NCI-H82 (cell line): ENCODE measurements at places on chromosomes 1 and 21.

- peak; percentile 21 for DNase-seq
Observed at GRCh38 chr1:228118040-228118439, 8.9 kb upstream of the MRPL55 start.

GRCh38 chr1:198171667-198172540, 15.1 kb downstream of the NEK7 start:
- DNase-seq: no peak

- DNase-seq: peak; percentile 26
Observed at GRCh38 chr1:178344513-178345091, 152.2 kb downstream of the CLEC20A start.

DNA sequence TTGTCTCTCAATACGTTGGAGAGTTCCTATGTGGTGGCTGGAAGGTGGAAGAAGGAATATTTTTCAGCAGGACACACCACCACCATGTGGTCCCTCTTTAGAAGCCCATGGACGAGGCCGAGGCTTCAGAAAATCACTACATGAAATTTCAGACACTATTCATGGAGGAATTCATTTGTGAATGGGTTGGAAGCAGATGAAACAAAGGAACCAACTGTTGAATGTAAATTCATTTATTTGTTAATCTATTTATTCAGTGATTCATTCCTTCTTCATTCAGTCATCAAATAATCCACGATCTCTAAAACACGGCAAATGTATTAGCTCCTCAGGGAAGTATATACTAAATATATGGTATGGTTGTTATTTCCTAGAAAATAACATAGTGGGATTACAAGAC, 12.2 kb downstream of the SLC35F3 start:
- no peak for DNase-seq

GRCh38 chr1:219797009-219797408, 131.3 kb downstream of the SLC30A10 start:
- no peak for DNase-seq

DNA sequence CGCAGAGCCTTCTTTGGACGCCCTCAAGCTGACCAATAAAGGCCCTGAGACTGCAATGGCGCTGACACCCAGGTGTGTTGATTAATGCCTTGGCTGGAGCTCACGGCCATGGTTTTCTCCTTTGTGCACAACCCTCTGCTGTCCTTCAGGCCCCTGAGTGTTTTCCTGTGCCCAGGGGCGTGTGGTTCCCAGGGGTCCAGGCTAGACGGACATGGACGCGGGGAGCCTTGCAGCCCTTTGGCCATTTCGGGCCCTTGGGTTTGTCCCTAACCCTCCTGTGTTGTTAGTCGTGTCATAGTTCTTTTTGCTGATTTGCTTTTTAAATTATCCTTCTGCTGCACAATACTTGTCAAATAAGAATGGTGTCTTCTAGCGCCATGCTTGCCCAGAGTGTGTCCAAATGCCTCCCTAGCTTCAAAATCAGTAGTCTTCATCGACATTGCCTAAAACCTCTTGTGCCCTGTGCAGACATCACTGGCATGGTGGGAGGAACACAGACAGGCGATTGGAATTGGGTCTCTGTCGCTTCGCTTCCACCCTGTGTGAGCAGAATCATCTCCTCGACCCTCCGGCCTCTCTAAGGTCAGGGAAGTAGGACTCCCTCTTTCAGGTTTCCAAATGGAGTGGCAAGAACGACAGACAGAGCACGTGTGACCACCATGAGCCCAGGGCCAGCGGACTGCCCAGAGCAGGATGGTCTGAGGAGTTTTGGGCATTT, 1.9 kb downstream of the KRTAP10-4 start:
- DNase-seq: no peak

GRCh38 chr1:247962911-247963588, 2.0 kb upstream of the OR2AK2 start:
- no peak for DNase-seq

DNA sequence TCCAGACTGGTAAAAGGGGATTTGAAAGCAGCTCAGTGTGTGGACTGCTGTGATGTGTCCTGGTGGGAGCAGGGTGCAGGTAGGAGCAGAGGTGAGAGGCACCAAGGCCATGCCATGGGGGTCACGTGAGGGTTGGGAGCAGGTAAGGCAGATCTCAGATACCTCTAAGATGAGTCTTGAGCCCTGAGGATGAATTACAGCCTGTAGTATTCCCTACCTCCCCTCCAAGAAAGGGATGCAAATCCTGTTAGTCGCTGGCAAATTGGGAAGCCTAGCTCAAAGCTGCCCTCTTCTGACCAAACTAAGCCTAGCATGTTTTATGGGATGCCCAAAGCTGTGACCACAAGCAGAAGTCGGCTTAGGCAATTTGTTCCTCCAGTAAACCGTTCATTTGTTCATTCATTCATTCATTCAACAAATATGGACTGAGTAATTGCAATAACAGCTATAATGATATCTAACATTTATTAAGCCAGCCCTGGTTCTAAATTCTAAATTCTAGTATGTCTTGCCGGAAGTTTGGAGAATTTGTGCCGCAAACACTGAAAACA, 3.9 kb upstream of the NUAK2 start:
- peak; percentile 95 for DNase-seq

GRCh38 chr1:88658419-88658818, 25.7 kb upstream of the PKN2 start:
- peak; percentile 93 for DNase-seq

- no peak for DNase-seq
Observed at GRCh38 chr21:42285569-42286245, 29.5 kb downstream of the TFF3 start.

DNA sequence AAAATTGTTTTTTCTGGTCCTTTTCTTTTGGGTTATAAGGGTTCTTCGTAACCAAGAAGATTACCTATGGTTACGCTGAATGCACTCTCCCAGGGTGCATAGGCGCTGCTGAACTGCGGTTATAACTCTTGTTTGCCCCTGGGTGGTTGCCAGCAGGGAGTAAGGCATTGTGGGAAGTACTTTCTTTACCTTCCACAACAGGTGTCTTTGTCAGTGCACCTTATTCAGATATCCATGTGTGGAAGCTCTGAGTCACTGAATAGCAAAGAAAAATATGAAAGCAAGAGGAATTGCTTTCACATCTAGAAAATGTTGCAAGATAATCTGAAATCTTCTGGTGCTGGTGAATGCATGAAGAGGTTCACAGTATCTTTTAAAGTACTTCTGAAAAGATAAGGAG, 124.4 kb upstream of the CACYBP start:
- DNase-seq: no peak

GRCh38 chr1:183528577-183528976, 56.3 kb downstream of the SMG7 start:
- DNase-seq: no peak

GRCh38 chr1:65114322-65114721, 33.7 kb upstream of the AK4 start:
- peak; percentile 33 for DNase-seq

- no peak for DNase-seq
Observed at GRCh38 chr1:64042331-64043100, 160.9 kb upstream of the UBE2U start.

DNA sequence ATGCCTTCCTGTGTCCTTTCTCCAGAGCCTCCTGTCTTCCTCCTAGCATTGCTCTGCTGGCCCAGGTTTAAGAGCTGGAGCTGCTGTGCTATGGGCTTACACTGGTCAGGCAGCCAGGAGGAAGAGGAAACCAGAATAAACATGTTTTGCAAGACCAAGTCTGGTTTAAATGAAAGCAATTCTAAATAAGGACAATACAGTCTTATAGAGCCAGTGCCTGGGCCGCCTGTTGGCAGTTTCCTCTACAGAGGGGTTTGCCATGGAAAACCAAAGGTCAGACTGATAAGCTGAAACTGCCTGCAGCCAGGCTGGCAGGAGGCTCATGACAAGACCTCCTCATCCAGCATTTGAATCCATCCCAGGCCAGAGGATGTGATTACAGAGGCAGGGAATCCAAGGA, 92.9 kb upstream of the FGGY start:
- DNase-seq: no peak

GRCh38 chr1:189131576-189131975, 1346.1 kb downstream of the BRINP3 start:
- no peak for DNase-seq

GRCh38 chr1:209884249-209884648, 53.8 kb upstream of the SYT14 start:
- DNase-seq: no peak

- DNase-seq: peak; percentile 26
Observed at GRCh38 chr1:106534612-106535011, 521.9 kb upstream of the PRMT6 start.

GRCh38 chr1:234722904-234723720, 113.1 kb upstream of the IRF2BP2 start:
- peak; percentile 72 for DNase-seq

DNA sequence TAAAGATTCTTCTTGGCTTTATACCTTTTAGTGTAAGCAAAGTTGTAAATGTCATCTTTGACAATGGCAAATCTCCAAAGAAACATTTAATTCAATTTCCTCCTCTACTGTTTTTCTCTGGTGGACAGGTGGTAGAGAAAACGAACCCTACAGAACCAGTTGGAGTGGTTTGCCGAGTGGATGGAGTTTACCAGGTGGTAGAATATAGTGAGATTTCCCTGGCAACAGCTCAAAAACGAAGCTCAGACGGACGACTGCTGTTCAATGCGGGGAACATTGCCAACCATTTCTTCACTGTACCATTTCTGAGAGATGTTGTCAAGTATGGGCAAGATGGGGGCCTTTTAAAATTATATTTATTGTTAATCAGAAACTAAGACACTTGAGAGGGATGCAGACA, 25.8 kb downstream of the UAP1 start:
- no peak for DNase-seq
